Amygdala (tissue), 56 donors: ENCODE measurements at places on chromosomes 3 and 15.

- no peak for DNase-seq
Observed at GRCh38 chr3:4708230-4708629, 215.1 kb downstream of the ITPR1 start.

GRCh38 chr15:89785064-89785773, 9.1 kb downstream of the MESP2 start:
- DNase-seq, result no peak

- no peak for DNase-seq
Observed at GRCh38 chr15:32881528-32881927, 163.7 kb downstream of the GREM1 start.

DNA sequence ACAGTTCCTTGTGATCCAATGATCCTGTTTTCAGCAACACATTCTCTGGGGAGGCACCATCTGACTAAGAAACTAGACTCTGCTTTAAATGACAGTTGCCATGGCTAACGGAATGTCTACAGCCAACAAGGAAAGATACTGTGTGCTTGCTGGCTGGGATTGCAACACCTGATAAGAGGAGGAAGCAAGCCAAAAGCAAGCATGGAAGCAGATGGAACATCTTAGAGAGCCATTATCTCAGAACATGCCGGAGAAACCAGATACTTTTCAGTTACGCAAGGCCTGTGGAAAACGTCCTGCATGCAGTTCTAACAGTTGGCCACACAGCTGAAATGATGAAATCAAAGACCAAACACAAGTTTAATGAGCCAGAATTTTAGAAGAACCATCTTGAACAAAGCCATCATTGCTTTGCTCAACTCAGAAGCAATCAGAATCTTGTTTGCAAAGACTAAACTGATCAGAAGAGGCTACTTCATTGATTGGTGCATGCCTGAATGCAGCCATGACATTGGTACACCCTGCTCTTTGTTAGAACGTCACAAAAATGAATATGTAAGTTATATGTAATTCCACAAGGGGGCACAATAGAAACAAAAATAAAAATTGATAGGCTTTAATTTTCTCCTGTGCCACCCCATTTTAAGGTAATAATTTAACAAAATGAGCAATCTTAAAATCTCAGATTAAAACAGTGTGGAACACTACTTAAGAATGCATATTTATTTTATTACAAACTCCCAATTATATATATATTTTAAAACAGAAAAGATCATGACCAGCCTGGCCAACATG, 50.8 kb downstream of the GXYLT2 start:
- DNase-seq, result no peak

DNA sequence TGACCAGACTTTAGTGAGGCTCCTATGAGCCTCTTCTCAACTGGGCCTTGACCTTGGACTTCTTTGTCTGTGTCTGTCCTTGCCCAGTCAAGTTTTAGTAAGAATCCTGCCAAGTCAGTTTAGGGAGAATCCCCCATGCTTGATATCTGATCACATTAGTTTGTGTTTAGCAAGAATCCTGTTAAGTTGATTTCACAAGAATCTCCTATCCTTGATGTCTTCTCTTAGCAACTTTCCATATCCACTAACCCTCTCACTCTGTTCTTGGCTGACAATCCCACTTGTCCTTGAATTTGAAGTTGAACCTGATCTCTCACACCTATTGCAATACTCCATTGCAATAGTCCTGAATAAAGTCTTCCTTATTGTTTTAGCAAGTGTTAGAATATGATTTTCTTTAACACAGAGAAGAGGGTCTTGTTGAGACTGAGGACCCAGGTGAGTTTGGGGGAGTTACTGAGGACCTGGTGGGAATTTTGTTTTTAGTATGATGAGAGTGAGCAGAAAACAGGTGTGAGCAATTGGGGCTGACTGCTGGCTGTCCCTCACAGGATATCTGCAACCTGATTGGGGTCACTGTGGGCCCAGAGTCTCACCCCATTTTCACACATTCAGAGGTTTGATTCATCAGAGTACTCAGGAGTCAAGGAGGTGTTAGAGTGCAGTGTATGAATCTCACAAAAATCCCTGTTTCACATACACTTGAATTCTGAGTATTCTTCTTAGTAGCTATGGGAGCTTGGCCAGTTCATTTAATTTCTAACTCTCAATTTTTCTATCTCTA, 39.9 kb upstream of the TNFAIP8L3 start:
- no peak for DNase-seq

GRCh38 chr3:48662753-48663488, at the start of gene CELSR3:
CELSR3 (minus strand) TSS chr3:48662886; CDS start chr3:48662634, 252 bp downstream.
- peak; percentile 80 for DNase-seq

- no peak for DNase-seq
Observed at GRCh38 chr15:78255421-78256043, 8.8 kb upstream of the DNAJA4 start.

DNA sequence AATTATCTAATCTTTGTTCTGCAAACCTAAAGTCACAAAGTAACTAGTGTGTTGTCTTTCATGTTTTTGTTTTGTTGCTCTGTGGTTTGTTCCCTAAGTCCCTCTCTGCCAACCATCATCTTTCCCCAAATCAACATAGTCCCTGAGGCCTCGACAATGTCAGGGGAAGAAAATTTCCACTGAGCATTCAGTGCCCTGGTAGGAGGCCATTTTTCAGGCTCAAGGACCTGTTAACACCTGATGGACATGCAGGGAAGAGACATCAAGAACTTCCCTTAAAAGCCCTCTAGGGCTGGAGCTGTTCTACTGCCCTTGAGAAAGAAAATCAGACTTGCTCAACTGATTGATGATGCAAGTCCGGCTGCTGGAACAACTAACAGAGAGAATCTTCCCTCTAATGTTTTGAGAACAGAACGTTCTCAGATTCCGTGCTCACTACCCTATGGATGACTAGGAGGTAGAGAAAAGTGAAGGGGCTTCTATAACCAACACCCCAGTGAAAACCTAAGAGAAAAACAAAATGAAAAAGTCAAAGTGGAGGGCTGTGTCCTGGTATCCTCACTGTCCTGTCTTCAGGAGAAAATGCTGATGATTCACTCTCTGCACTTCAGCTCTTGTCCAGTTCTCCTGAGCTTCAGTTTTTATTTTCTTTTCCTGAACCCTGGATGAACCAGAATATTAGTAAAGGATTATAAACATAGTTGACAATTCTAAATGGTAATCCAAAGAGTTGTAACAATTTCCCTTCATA, 373.1 kb downstream of the FOXP1 start:
- DNase-seq, result no peak

- no peak for DNase-seq
Observed at GRCh38 chr3:69251078-69251805, 128.8 kb upstream of the LMOD3 start.

GRCh38 chr15:79700951-79701480, 195.8 kb downstream of the MTHFS start:
- DNase-seq, result no peak
